GM12892 (cell line): ENCODE measurements at places on chromosomes 5 and 9.
A peak's percentile ranks its signal among the peaks of the same experiment; 100 is the strongest.

- DNase-seq: no peak
These were observed 562.8 kb upstream of the RIOK2 start for GRCh38 chr5:97745817-97746216.

- no peak for DNase-seq
These were observed 18.0 kb downstream of the IGIP start for GRCh38 chr5:140143521-140144258.

DNA sequence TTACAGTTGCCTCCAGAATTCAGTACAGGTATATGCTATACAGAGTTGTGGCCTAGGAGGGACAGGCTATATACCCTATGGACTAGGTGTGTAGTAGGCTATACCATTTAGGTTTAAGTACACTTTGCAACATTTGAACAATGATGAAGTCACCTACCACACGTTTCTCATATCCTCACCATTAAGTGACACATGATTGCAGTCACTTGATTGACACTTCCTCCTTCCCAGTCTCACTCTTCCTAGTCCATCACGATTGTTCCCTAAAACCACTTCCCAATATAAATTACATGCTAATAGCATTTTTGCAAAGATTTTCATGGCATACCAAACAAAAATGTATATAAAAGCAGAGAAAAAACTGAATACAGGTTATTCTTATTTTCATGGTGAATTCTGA is 312.2 kb downstream of the EPB41L4A start:
- DNase-seq: no peak

DNA sequence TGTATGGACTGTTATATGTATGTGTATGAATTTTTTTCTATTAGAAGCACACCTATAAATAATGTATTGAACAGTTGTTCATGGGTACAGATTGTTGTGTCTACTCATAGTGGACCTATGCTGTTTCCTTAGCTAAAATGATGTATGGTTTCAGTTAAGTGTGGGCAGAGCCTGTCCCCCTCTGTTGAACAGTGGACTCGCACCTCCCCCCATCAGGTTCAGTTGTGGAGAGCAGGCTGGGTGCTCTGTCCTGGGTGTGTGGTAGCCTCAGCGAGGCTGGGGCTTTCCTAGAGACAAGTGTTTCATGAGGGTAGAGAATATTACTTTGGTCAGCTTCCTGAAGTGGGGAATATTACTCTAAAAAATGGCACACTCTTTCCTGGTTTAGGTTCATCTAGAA is 47.4 kb upstream of the LRRTM2 start:
- no peak for DNase-seq

DNA sequence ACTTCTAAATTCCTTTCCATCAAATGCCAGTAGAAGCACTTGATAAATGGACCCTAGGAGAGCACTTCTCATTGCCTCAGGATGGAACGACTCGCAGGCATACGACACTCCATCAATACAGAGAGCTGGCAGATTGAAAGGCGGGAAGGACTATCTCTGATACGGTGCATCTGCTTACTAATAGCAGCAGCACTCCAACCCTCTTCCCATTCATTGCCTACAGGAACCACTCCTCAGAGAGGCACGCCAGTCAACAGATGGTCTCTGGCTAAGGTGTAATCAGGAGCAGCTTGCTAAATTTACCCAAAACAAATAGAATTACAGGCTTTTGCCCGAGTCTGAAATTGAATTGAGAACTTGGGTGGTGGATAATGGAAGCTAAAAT is 168.1 kb downstream of the EFNA5 start:
- no peak for DNase-seq

- no peak for DNase-seq
These were observed 282.9 kb upstream of the MAP3K1 start for GRCh38 chr5:56532466-56532865.

DNA sequence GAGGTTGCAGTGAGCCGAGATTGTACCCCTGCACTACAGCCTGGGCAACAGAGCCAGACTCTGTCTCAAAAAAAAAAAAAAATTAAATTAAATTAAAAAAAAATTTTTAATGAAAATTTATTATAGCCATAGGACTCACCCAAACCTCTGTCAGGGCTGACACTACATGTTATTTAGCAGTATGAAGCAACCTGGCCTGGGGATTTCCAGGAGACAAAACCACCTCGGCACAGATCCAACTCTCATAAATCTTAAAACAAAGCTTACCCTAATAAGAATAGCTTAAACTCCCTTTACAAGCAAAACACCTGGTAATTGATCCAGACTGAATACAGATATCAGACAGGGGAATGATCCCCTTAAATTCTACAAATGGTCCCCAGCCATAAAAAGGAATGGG is 38.4 kb downstream of the PPP1R2B start:
- no peak for DNase-seq

- no peak for DNase-seq
These were observed 109.3 kb downstream of the DAPK1 start for GRCh38 chr9:87606841-87607521.

DNA sequence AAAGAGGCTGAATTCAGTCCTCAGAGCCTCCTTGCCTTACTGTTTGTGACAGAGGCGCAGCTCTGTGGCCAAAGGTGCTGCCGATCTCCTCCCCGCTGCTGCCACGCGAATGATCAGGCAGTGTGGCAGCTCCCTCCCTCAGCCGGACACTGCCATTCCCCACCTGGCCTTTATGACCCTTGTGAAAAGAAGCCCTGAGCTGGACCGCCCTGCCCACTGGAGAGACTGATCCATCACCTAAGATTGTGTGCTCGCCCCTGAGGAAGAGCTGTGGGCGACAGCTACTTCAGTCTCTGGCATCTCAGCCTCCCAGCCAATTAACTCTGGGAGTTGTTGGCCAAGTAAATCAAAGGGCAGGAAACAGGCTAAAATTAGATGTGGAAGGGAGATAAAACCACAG is 90.9 kb downstream of the CARTPT start:
- no peak for DNase-seq

DNA sequence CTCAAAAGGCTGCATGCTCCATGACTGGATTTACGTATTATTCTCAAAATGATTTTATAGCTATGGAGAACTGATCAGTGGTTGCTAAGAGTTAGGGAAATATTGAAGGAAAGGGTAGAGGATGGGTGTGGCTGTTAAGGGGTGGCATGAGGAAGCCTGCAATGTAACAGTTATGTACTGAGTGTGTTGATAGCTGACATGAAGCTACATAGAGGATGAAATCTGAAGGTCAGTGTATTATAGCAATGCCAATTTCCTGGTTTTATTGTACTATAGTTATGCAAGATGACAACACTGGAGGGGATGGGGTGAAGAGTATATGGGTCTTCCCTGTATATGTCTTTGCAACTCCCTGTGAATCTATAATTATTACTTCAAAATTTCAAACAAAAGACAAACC is 51.0 kb downstream of the TMEM245 start:
- DNase-seq: no peak

GRCh38 chr9:124259158-124259808 is 1.5 kb downstream of the NEK6 start:
- DNase-seq: no peak

- no peak for DNase-seq
These were observed 80.3 kb downstream of the EPB41L4A start for GRCh38 chr5:112338681-112339337.

DNA sequence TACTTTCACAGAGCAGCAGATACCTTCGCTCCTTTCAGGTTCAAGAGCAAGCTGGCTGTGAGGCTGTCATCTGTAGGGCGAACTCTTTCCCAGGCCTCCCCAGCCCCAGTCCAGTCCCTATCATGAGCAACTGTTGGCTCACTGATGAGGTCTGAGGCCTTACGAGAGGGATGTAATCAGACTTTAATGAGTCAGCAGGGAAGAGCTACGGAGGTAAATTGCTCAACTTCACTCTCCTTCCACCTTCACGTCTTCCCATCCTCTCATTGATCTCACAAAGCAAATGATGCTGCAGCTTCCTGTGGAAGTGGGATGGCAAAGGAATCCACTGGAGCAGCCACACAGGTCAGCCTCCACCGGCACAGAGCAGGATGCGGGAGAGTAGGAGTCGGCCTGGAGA is 130.7 kb upstream of the TBCA start:
- DNase-seq: no peak

DNA sequence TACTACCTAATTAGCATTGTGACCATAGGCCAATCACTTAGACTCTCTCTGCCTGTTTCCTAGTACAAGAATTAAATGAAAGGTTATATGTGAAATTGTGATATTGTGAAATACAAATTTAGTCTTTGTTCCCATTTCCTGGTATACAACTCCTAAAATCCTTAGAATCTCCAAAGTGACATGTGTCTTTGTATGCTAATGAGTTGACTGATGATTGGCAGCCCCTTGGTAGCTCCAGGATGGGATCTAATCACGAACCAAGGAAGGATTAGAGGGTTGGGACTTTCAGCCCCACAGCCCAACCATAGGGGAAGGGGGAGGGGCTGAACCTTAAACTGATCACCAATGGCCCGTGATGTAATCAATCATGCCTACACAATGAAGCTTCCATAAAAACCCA is 31.6 kb downstream of the ATP6V0E1 start:
- no peak for DNase-seq

GRCh38 chr9:137000177-137000930 is 4.0 kb upstream of the CLIC3 start:
- DNase-seq: peak; percentile 69

- DNase-seq: no peak
These were observed 321.0 kb downstream of the ACTL7B start for GRCh38 chr9:108534741-108535140.

- DNase-seq: no peak
These were observed 15.1 kb downstream of the PDLIM4 start for GRCh38 chr5:132272311-132273210.

GRCh38 chr5:179311091-179311470 is 34.2 kb downstream of the ADAMTS2 start:
- no peak for DNase-seq

DNA sequence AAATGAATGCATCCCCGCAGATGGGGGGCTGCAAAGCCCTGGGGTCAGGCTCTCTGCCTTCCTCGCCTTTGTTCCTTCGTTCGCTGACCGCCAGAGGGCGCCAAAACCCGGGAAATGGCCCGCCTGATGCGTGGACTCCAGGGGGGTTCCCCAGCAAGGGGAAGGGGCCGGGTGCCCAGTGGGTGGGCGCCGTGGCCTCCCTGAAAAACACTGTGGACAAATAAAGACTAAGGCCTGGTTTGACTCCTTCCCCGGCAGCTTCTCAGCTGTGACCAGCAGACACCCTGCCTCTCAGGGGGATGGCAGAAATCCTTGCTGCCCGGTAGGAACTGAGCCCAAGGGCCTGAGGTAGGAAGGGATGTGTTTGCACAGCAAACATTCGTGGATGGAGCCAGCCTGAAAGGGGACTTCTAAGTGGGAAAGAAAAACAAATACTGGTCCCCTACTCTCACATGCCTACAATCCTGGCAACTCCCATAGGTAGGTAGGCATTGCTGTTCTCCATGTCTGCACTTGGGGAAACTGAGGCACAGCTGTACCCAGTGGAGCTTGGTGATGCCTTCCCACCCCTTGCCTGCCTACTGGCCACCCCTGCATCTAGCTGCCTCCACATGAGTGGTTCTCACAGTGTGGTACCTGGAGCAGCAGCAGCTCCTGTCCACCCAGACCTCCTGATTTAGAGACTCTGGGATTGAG is 57.7 kb downstream of the DUSP1 start:
- DNase-seq: peak; percentile 63

GRCh38 chr5:173782671-173783101 is 105.5 kb upstream of the CPEB4 start:
- no peak for DNase-seq

DNA sequence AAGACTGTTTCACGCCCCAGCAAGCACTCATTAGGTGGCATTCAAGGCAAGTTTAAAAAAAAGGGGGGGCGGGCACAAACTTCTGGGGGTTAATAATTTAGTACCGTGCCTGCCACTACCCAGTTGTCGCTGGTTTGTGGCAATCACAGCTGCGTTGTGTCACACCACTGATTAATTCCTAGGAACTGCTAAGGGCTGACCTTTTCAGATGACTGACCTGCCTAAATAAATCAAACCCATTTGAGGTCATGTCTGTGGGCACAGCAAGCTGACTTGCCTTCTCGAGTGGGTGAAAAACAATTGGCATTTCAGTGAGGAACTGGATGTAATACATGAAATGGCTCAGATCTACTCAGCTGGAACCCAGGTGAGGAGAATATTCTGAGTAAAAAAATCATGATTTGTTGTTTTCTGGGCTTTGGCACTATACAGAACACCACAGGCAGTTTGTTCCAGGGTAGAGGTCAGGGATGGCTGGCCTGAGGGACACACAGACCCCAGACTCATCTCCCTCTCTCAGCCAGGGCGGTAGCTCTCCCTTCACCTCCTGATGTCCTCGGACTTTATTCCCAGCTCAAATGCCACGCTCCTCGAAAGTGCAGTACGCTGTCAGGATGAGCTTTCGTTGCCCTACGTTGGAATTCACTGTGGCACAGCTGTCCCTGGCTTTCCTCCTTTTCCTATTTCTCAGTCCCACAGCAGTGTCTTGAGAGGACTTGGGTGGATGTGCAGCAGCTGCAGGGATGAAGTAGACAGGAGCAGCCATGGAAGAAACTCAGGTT is 15.5 kb upstream of the MGAT1 start:
- no peak for DNase-seq

- DNase-seq: no peak
These were observed 125.0 kb upstream of the TLE4 start for GRCh38 chr9:79446523-79447307.

GRCh38 chr9:85290019-85290418 is 451.7 kb downstream of the AGTPBP1 start:
- no peak for DNase-seq

GRCh38 chr5:124683917-124684555 is 62.4 kb downstream of the ZNF608 start:
- DNase-seq: no peak

GRCh38 chr5:66443462-66444130 is 152.6 kb upstream of the MAST4 start:
- DNase-seq: no peak

DNA sequence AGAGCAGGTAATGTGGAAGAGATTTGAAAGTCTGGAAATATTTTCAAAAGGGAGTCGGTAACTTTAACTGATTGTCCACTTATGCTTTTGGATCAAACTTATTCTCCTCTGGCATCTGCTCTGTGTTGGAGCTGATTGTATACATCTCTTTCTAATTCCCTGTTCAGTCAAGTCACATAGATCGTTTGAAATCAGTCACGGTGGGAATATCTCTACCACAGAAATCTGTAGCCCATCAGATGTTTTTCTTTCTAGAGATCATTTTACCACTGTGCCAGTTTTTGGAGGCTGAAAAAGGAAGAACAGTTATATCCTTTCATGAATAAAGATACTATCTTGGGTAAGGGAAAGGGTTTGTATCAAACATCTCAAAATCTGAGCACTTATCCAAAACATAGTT is 1853.3 kb downstream of the EFNA5 start:
- no peak for DNase-seq

DNA sequence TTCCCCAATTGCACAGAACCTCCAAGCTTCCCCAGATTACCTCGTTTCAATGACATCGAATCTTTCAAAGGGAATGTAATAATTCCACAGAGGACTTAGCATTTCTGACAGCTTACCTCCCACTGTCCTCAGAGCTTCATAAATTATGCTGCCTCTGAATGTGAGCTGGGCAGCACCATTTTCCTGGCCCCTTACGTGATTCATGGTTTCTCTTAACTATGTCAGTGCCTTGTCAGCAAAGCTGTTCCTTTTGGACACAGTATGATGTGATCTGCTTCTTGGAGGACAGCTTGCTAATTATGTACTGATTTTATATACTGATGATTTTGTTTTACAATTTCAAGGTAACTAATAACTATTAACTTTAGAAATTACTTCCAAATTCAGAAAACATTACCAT is 27.7 kb upstream of the SSBP2 start:
- DNase-seq: no peak

- no peak for DNase-seq
These were observed 23.4 kb upstream of the GLRA1 start for GRCh38 chr5:151947931-151948608.
